ENCODE measurements at places on chromosomes 1 and 21. TPM values are rescaled to one million over a fixed set of nuclear protein-coding genes. Genes with fewer than 3 reads are reported as not detected.

PLA2G5 gene
- 4.9 TPM for total RNA-seq

DENND2C gene
- total RNA-seq, result 2.3 TPM

- DNase-seq, result no peak
Measured at GRCh38 chr1:160548960-160549664, 26.1 kb upstream of the SLAMF6 start.

GRCh38 chr1:118160806-118161205 is 24.2 kb downstream of the SPAG17 start:
- no peak for DNase-seq

LCE1A gene
- total RNA-seq, result not detected

CYP4A11 gene
- not detected for total RNA-seq

GRCh38 chr1:52294580-52294979 is 71.4 kb downstream of the CC2D1B start:
- DNase-seq, result no peak

GRCh38 chr1:53545663-53546408 is 86.6 kb downstream of the DMRTB1 start:
- peak; percentile 47 for DNase-seq

- DNase-seq, result no peak
Measured at GRCh38 chr1:22860883-22861385, 111.7 kb downstream of the LACTBL1 start.

GRCh38 chr1:219331424-219331823 is 157.7 kb downstream of the LYPLAL1 start:
- no peak for DNase-seq

- no peak for DNase-seq
Measured at GRCh38 chr1:67144696-67145095, 9.9 kb upstream of the C1orf141 start.

DNA sequence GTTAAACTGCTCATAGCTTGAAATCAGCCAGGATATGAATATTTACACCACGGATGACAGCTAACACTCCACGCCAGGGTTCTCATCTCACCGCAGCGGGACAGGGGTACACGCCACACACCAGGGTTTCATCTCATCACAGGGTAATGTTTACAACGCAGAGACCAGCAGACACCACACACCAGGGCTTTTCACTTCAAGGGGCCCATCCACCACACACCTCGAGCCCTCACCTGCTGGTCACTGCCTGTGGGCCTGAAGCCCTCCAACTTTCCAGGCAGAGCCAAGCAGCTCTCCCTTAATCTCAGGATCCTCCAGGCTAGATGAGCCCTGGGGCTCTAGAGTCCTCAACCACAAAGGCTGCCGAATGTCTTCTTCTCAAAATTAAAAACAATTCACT is 1.3 kb upstream of the KRTAP10-12 start:
- no peak for DNase-seq

GRCh38 chr1:40706626-40707025 is 15.1 kb downstream of the NFYC start:
- DNase-seq, result no peak

SSX2IP gene
- total RNA-seq, result 8.5 TPM

GUCA2B gene
- not detected for total RNA-seq

DNA sequence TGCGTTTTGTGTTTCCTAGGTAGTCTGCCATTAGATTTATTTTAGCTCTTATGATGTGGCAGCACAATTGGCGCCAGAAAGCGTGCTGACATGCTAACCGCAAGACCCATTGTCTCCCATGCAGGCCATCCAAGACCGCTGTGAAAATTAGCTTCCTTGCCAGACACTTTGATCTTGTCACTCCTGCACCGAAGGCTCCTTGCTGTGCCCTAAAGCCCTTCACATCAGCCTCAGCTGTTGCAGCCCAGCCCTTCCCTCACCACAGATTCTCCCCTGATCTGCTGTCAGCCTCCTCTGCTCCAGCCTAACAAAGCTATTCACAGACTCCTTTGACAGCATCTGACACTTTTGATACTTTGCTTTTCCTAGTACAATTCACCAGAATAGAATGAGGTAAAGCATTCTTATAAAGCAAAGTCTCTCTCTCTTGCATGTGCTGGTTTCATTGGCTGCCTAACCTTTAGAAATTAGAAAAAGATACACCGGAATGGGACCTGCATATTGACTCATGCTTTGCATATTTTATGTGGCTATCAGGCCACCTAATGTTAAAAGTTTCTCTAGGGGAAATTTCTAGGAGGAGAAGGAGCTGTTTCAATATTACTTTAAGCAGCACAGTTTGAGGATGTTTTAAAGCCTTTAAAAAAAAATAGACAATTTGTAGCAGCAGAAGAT is 280.3 kb upstream of the FMN2 start:
- DNase-seq, result no peak

APCS gene
- not detected for total RNA-seq

DNA sequence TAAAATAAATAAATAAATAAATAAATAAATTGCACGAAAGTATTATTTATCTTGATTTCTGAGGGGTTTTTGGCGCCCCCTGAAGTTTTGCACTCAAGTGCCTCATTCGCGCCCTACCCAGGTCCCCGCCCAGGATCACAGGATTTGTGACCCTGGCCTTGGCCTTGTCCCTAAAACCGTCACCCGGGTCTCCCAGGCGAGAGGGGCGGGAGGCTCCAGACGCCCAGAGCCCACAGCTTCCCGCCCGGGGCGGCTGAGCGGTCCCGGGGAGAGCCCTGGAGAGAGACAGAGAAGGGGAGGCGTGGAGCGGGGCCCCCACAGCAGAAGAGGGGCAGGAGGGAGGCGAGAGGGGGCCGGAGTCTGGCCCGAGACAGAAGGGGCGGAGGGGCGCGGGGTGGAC is 91.8 kb upstream of the CASZ1 start:
- DNase-seq, result no peak

DNA sequence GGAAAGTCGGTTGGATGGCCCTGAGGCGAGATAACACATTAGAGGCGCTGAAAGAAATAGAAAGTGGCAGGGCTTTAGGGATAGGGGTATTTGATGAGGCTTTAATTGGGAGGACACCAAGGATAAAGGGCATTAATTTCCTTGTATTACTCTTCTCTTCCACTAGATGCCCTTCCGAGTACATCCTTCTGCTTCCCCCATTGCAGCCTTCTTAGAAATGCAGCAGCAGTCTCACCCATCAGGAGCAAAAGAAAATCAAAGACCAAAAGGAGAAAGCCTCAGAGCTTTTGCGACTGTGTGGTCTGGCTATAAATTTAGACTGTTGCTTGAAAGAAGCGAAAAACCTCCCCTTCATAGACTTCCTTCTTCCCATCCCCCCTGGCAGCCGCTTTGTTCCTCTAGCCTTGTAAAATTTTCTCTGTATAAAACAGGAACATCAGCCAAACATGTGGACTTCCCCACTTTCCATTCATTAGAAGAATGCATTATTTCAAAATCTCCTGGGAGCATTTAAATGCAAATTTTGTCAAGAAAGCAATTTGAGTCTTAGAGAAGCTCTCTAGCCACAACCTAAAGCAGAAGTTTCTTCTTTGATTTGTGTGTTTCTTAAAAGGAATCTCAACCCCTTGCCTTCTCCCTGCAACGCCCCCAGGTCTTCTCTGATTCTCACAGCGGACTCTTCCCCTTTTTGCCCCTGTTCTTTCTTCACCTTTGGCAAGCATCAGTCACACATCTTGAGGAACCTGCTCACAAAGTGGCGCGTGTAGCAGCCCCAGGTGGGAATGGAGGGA is 76.6 kb downstream of the NDUFS5 start:
- no peak for DNase-seq

GRCh38 chr21:39064325-39065012 is 118.8 kb downstream of the PSMG1 start:
- no peak for DNase-seq

GRCh38 chr1:204846546-204846945 is 24.1 kb upstream of the NFASC start:
- DNase-seq, result no peak

RIMS3 gene
- total RNA-seq, result 4.7 TPM

- DNase-seq, result no peak
Measured at GRCh38 chr1:77631302-77631701, 51.2 kb downstream of the ZZZ3 start.

GRCh38 chr1:24935615-24936484 is 5.8 kb upstream of the RUNX3 start:
- no peak for DNase-seq

GRCh38 chr21:31173881-31174555 is 135.7 kb upstream of the KRTAP19-8 start:
- DNase-seq, result no peak

OR2L2 gene
- 0.14 TPM for total RNA-seq

DNA sequence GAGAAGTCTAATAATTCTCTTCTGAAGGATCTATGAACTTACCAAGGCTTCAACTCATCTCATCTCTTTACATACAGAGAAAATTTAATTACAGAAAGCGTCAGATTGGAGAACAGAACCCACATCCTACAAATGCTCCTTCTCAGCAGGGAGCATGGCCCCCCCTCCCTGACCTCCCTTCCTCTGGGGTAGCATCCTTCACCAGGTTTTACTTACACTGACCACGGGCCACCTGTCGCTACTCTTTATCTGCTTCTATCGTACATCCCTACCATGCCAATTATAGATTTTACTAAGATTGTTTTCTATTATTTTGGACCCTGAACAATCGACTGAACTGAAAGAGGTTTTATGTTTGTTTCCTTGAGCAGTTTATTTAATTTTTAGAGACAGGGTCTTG is 25.8 kb downstream of the RIPPLY3 start:
- DNase-seq, result no peak

ETV3L gene
- not detected for total RNA-seq

DNA sequence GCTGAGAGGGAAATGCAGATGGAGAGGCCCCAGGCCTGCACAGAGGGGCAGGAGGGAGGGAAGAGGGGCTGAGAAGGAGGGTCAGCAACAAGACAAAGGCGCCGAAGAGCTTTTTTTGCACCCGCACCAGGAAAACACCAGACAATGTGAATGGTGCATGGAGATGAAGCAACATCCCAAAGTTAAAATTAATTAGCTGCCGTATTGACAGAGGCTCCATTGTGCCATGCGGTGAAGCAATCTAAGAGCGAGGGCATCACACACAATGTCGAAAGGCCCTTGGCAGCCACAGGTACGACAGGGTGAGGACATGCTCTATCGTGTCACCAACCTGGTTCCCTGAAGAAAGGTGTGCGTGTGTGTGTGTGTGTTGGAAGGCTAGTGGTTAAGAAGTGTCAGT is 41.2 kb downstream of the SSBP3 start:
- no peak for DNase-seq

KLHDC7A gene
- total RNA-seq, result 1.3 TPM

GRCh38 chr1:119492763-119493162 is 14.2 kb upstream of the HSD3B1 start:
- no peak for DNase-seq

GRCh38 chr1:90296327-90296726 is 301.4 kb downstream of the ZNF326 start:
- no peak for DNase-seq

GRCh38 chr1:6261615-6261995 is 707 bp upstream of the GPR153 start:
- DNase-seq, result no peak

DNA sequence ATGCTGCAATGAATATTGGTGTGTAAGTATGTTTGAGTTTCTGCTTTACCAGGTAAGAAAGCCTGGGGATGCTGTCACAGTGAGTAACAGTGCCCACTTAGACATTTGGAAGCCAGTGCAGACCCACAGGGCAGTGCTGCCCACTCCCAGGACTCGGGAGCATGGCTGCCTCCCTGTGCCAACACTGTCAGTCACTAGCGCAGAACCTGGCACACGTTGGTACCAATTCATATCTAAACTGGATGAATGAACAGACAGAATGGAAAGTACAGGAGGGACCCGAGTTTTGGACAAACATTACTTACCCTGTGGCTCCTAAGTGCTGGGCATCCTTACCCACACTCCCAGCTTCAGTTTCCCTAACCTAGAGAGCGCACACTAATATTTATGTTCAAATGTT is 1.6 kb upstream of the EVA1C start:
- no peak for DNase-seq

DNA sequence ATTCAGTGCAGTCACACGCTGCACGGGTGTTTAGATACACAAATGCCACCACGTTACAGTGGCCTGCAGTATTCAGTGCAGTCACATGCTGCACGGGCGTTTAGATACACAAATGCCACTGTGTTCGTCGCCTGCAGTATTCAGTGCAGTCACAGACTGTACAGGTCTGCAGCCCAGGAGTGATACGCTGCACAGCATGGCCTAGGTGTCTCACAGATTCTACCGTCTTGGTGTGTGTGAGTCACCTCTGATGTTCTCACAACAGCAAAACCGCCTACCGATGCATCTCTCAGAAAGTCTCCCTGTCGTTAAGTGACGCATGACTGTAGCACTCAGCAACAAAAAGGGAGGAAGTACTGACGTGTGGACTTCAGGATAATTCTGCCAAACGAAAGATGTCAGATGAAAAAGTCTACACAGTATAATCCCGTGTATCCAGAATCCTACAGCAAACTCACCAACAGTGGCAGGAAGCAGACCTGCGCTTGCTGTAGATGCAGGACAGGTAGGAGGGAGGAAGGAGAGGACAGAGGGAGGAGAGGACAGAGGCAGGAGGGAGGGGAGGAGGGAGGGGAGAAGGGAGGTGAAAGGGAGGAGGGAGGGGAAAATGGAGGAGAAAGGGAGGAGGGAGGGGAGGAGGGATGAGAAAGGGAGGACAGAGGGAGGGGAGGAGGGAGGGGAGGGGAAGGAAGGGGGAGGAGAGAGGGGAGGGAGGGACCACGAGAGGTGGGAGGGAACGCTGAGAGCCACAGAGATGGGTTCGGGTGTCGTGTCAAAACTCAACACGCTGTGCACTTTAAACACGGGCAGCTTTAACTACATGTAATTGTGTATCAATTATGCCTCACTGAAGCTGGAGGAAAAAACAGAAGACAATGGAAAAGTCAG is 36.3 kb upstream of the PCBP3 start:
- peak; percentile 6 for DNase-seq

DNA sequence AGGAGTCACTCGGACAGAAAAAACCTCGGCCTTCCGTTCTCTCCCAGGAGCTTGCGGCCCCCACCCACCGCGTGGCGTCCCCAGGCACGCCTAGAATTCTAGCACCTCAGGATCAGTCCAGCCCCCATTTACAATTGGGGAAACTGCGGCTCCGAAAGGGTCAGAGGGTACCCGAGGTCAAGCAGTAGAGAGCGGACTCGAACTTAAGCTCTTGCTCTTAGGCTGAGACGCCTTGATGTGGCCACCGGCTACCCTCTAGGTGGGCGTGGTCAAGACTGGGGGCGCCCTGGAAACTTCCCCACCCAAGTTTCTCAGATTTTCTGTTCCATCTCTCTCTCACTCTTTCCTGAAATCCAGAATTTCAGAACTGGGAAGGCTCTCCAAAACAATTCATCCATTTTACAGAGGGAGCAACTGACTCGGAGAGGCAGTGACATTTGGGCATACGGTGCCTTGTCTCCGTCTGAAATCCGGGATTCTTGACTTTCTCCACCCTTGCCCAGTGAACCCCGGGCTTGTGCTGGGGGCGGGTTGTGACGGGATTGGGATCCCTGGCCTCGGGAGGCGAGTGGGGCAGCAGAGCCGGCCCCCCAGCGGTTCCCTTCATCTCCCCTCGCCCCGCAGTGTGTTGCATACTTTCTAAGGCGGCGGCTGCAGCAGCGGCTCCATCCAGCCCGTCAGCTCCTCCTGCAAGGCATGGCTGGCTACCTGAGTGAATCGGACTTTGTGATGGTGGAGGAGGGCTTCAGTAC is 777 bp downstream of the AZIN2 start:
- DNase-seq, result no peak

LCE1F gene
- total RNA-seq, result not detected

GRCh38 chr1:67515324-67516080 is 85.3 kb upstream of the SERBP1 start:
- no peak for DNase-seq

Measured in upper lobe of right lung (tissue), 1 donor.